Endothelial cell of umbilical vein (primary cell): ENCODE measurements at places on chromosomes 6 and 20. TPM values are rescaled to one million over a fixed set of nuclear protein-coding genes. Genes with fewer than 3 reads are reported as not detected.

- no peak for DNase-seq
Measured at GRCh38 chr6:106732376-106732940, 103.1 kb downstream of the QRSL1 start.

- DNase-seq: no peak
Measured at GRCh38 chr20:25318471-25319240, 70.8 kb downstream of the PYGB start.

- DNase-seq: no peak
Measured at GRCh38 chr6:82959385-82959941, 106.2 kb downstream of the UBE3D start.

Gene NKAIN2
- total RNA-seq: 2.1 TPM in 1 of 2 replicates, not detected in the other

Gene C6orf132
- 0.07 and 0.71 TPM in 2 replicates for total RNA-seq
